ENCODE measurements at places on chromosomes 3 and 15.

GRCh38 chr3:118400886-118401285 is 633.8 kb downstream of the IGSF11 start:
- no peak for DNase-seq

GRCh38 chr15:78130466-78131294 is 565 bp downstream of the CIB2 start:
- no peak for DNase-seq

- no peak for DNase-seq
Measured at GRCh38 chr15:56744701-56745683, 11.7 kb upstream of the ZNF280D start.

DNA sequence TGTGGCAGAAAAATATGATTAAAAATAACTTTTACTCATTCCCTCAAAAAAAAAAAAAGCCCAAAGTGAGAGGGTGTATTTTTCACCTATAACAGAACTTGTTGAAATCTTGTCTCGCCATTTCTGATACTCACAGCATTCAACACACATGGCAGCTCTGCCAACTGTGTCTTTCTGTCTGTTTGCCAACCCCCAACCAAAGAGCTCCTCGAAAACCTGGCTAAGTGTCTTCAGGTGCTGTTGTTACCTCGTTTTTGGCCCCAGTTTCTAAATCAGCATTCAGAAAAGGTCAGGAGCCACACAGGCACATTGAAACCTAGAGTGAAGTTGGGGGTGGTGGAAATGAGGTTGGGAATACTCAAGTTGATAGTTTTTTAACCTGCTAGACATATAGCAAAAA is 123.5 kb downstream of the TMEM108 start:
- DNase-seq = no peak

DNA sequence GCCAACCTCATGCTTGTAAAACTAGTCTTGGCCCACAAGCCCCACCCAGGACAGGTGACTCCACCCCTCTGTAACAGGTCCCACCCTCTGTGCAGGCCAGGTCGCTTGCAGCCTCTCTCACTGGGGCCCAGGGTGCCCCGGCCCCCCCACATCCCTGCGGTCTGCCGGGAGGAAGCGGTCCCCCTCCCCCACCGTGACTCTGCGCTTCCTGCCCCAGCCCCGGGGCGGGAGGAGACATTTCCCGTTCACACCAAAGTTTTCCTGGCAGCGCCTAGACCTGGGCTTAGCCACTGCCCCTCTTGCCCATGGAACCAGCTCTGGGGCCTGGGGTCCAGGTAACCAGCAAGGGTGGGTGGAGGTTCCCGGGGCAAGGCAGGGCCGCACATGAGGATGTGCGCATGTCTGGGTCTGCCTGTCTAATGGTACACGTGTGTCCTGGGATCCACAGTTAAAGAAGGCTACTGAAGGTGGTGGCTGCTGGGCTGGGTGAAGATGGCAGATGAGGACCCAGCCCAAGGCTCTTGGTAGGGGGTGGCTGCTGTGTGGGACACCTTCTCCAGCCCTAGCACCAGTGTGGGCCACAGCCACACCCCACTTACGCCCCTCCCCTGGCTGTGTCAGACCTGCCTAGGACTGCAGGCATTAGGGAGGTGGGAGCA is 8.4 kb downstream of the NBEAL2 start:
- peak; percentile 75 for DNase-seq

DNA sequence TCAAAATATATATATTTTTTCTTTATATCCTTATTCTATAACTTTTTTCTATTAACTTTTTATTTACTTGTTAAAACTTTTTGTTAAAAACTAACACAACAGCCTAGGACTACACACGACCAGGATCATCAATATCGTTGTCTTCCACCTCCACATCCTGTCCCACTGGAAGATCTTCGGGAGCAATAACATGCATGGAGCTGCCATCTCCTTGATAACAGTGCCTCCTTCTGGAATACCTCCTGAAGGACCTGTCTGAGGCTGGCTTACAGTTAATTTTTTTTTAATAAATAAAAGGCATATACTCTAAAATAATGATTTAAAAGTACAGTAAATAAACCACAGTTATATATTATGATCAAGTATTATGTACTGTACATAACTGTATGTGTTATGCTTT is 58.9 kb downstream of the SFMBT1 start:
- no peak for DNase-seq

- DNase-seq = no peak
Measured at GRCh38 chr3:11713171-11713570, 69.5 kb upstream of the VGLL4 start.

DNA sequence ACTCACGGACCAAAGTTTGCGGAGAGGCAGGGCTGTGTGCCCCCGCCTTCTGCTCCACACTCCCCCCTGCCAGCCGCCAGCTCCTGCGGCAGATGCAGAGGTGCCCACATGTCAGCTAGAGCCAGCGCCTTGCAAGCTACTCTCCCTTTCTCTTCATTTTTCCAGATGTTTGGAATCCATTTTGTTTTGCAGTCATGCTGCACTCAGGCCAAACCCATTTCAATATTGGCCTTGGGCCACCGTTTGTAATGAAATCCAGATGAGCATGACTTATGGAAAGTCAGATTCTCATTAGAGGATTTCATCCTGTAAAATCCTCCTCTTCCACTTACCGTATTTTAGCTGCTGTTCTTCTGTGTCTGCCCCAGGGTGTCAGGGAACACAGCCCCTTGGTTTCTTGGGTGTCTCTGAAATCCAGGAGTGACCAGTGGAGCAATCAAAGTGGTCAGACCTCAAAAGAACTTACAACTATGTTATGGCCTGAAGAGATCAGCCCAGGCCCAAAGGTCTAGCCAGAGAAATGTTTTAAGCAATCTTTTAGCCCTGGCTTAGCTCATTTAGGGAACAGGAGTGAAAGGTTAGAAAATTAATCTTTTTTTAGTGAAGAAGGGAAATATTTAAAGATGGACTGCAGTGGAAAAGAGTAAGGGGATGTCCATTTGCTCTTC is 65.8 kb downstream of the AAGAB start:
- DNase-seq = no peak

DNA sequence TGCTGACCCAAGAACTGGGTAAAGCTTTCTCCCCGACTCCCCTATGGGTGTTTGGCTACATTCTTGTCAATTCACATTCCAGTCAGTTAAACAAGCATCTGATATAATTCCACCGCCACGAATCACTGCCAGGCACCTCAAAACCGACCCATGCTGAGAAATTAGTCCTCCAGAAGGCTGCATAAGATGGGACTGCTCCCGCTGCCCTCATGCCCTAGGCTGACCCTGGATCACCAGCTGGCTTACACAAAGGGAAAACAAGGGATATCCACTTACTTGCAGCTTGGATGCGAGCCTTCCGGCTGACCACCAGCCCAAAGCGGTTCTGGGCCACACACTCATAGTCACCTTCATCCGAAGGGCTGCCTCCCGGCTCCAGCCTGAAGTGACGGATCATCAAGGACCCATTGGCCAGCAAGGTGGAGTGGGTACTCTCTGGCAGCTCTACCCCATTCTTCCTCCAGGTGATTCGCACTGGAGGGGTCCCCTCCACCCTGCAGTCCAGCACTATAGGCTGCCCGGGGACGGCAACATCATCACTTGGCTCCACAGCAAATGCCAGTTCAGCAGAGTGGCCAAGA is 2.9 kb downstream of the IGDCC3 start:
- no peak for DNase-seq

DNA sequence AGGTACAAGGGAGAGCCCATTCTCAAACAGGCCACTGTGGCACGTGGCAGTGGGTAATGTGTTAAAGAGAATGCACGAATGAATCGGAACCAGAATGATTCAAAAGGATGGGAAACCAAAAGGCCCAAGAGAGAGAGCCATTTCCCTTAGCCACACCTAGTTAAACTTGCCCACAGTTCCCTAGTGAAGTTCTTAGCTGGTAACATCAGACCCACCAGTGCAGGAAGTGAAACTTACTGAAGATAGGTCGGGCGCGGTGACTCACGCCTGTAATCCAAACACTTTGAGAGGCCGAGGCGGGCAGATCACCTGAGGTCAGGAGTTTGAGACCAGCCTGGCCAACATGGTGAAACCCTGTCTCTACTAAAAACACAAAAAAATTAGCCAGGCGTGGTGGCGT is 97.1 kb downstream of the MEX3B start:
- no peak for DNase-seq

- peak; percentile 67 for DNase-seq
Measured at GRCh38 chr3:14508966-14509795, 31.0 kb downstream of the GRIP2 start.

DNA sequence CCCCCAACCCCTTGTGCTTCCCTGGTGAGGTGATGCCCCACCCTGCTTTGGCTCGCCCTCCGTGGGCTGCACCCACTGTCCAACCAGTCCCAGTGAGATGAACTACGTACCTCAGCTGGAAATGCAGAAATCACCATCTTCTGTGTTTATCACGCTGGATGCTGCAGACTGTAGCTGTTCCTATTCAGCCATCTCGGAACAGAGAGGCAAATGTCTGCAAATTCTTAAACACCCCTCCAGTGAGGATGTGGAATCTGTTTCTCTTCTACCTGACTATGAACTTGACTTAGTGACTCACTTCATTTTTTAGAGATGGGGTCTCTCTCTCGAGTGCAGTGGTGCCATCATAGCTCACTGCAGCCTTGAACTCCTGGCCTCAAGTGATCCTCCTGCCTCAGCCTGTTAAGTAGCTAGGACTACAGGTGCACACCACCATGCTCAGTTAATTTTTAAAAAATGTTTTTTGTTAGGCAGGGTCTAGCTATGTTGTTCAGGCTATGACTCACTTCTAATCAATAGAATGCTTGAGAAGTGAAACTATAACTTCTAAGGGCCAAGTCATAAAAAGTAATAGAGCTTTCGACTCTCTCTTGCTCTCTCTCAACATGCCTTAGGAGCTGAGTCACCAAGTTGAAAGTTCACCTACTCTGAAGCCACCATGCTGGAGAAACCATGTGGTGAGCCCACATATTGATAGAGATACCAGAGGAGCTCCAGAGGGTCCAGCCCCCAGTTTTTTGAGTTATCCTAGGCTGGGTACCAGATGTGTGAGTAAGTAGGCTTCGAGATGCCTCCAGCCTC is 11.5 kb upstream of the PARP14 start:
- DNase-seq = no peak

DNA sequence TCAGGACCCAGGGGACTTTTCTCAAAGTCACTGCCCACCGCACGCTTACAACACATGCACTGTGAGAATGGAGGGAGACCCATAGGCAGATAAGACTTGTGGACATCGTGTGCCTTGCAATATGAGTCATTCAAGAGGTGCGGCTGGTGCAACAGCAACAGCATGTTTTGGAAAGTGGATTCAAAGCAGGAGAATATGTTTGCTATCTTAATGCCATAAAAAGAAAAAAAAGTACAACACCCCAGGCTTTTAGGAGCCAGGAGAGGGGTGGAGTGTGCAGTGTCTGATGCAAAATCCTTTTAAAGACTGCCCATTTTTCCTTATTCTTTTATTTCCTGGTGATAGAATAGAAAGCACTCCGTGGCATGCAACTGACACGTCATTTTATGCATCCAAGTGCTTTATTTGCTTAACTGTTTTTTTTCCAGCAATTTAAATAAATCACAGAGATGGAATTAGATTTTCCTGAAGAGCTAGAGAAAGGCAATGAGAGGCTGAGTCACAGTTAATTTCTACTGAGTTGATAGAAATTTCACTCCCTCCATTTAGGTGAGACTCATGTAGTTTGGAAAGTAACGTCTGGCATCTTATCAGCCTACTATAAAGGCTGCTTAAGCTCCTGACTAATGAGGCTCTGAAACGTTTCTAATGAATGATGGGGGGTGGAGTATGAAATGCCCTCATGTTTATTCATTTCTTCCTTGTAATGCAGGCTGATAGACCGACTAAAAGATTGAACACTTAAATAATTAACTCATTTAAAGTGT is 96.4 kb downstream of the NSUN3 start:
- no peak for DNase-seq

DNA sequence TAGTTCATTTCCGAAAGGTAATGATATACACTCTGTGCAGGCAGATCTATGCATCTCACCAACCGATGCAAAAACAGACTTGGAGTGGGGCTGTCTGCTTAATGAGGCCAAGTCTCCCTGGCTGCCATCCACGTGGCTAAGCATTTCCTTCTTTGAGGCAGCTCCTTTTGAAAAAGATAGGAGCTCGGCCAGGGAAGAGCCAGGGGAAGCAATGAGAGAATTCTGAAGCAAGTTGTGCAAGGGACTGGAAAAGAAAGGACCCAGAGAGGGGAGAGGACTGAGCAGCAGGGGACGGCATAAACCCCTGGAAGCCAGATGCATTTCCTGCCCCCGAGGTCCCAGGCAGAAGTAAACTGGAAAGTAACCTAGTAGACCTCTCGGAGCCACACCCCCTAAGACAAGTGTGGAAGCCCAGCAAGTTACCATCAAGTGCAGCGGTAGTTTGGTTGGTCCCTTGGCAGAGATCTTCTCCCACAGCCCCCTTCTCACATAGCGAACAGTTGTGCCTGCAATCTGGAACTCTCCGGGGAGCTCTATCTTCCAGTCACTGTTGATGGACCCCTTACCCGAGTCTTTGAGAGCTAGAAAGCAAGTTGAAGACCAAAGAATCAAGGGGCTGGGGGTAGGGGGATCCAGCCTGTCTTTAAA is 288.2 kb downstream of the ADAMTS17 start:
- DNase-seq = no peak

GRCh38 chr15:88002706-88003105 is 253.8 kb downstream of the NTRK3 start:
- no peak for DNase-seq

DNA sequence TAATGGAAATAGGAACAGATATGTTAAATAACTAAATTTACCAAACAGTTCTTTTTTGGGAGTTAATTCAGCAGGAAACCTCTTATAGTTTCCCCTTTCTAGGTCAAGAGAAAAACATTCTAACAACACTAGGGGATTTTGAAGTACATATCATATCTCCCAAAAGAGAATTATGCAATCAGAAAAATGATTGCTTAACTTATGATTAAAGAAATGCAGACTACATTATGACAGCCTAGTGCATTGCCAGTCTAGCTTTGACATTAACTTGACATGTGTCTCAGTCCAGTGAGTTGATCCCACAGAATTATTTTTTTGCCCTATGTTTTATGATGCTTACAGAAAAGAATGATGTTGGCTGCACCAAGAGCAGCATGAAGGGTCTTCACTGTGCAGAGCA is 31.7 kb upstream of the NPHP3 start:
- DNase-seq = no peak

DNA sequence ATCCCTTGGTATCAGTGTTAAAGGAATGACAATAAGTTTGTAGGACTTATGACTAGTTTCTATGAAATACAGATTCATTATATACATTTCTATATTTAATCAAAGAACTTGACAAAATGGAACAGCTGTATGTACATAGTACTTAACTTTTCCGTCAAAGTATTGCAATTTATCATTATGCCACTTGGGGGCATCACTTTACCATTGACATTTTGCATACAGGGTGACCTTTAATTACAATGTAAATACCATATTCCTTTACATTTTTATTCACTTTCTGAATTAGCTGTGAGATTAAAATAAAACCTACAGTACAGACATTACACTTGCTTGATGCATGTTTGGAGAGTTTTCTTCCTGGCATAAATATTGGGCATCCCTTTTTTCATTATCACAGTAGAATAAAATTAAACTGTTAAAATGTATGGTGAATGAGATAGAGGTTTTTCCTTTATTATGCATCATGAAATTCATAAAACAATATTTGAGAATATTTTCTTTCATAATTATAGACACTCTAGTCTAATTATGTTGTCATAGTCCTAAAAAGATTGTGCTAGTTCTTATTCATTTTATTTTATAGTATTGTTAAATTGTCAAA is 6.9 kb downstream of the NEK11 start:
- DNase-seq = no peak

All from stimulated activated CD4-positive, alpha-beta T cell treated with anti-CD3 and anti-CD28 coated beads, Interleukin-1b, Interleukin-23, amount 100 ng/mL, for 1 hour (primary cell).